ENCODE measurements at places on chromosomes 6 and 20. TPM values are rescaled to one million over a fixed set of nuclear protein-coding genes. Genes with fewer than 3 reads are reported as not detected.
A peak's percentile ranks its signal among the peaks of the same experiment; 100 is the strongest.

DNA sequence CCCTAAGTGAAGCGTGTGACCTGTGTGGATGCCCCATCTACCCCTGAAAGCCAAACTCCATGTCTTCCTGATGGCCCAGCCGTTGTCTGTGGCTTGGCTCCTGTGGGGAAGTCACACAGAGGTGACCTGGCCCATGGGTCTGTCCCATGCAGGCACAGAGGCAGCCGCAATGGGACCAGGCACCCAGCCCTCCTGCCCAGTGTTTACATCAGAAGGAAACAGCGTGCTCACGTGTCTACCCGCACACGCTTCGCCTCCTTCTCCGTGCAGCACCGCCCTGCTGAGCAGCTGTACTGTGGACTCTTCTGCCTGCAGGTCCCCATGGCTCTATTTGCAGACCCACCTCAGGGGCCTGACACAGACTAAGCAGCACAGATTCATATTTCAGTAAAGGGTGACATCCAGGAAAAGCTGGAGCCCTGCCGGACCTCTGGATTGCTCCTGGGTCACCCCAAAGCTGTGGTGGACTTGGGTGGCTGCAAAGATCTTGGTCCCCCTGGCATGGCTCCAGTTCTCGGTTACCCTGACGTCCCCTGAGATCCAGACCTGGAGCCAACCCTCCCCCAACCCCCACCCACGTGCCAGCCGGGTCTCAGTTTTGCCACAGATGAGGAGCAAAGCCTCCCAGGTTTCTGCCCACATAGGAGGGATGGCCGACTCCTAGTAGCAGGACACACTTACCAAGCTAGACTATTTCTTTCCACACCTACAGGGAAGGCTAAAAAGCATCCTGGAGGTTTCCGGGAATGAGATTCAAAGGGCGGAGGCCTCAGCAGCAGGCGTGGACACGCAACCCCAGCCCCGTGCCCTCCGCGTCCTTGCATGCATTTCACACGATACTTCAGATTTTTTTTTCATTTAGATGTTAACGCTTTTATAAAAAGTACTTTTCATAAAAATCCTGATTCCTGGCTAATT is 120.3 kb downstream of the CDH4 start:
- H3K36me3 ChIP-seq, result no peaks in the 10 kb centered on the region
- no peaks in the 10 kb centered on the region for H3K4me1 ChIP-seq
- no peaks in the 10 kb centered on the region for H3K27me3 ChIP-seq
- peak; percentile 84 for DNase-seq
- H3K4me3 ChIP-seq, result no peak overlapping the region

- H3K36me3 ChIP-seq, result no peaks in the 10 kb centered on the region
- peaks cover 7% of the 10 kb centered on the region for H3K4me1 ChIP-seq
- no peak overlapping the region for H3K4me3 ChIP-seq
- H3K27me3 ChIP-seq, result no peaks in the 10 kb centered on the region
- DNase-seq, result no peak
- no peak overlapping the region for H3K27ac ChIP-seq
These were observed 273.0 kb downstream of the CDH4 start for GRCh38 chr20:61524951-61525666.

- H3K4me3 ChIP-seq, result no peak overlapping the region
- no peak overlapping the region for H3K27ac ChIP-seq
- no peak for DNase-seq
- no peaks in the 10 kb centered on the region for H3K36me3 ChIP-seq
- no peaks in the 10 kb centered on the region for H3K4me1 ChIP-seq
These were observed 1343.3 kb upstream of the GJE1 start for GRCh38 chr6:140789466-140789865.

DNA sequence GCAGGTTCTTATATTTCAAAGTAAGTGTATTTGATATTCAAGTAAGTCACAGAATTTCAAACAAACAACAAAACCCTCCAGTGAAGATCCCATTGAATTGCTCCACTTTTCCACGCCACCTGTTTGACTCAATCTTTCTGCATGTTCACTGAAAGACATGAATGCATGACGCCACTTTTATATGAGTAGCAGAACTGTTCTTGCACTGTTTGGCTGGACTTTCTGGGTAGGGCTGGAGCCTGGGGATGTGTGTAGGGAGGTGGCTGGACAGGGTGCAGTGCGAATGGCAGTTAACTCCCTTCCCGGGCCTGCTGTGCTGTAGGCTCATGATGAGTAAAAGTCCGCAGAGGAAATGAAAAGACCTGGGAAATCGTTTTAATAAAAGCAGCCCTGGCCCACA is 39.7 kb downstream of the IL20RA start:
- no peak overlapping the region for H3K4me3 ChIP-seq
- DNase-seq, result no peak
- no peak overlapping the region for H3K27ac ChIP-seq
- H3K4me1 ChIP-seq, result no peaks in the 10 kb centered on the region
- H3K36me3 ChIP-seq, result no peaks in the 10 kb centered on the region

GRCh38 chr20:44287272-44288097 is 23.5 kb downstream of the FITM2 start:
- H3K4me3 ChIP-seq, result no peak overlapping the region
- DNase-seq, result no peak
- no peaks in the 10 kb centered on the region for H3K27me3 ChIP-seq
- H3K4me1 ChIP-seq, result no peaks in the 10 kb centered on the region
- H3K27ac ChIP-seq, result no peak overlapping the region
- no peaks in the 10 kb centered on the region for H3K36me3 ChIP-seq

DNA sequence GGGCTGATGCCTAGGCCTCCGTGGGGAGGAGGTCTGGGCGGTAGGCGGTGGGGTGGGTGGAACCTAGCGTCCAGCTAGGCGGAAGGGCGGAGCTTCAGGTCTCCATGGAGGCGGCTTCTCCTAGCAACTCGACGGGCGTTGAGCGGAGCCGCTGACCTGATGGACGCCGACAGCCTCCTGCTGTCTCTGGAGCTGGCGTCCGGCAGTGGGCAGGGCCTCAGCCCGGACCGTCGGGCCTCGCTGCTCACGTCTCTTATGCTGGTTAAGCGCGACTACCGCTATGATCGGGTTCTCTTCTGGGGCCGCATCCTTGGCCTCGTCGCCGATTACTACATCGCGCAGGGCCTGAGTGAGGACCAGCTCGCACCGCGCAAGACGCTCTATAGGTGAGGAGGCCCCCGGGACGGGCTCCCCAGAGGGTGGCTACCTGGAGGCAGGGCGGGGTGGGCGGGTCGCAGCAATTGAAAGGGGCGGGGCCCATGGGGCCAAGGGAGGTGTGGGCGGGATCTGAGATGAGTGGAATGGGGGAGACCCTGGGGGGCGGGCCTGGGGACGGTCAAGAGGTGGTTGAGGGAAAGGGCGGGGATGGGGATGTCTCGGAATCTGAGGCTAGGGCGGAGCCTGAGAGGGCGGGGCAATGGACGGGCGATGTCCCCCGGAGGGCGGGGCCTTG is at the start of gene RSPH9:
RSPH9 (plus strand) TSS at position 97 of the 673 bp plus-strand sequence; CDS start at position 160, 63 bp downstream.
- H3K27me3 ChIP-seq, result no peaks in the 10 kb centered on the region
- peak within 1 kb of the TSS; percentile 72 for H3K4me3 ChIP-seq
- H3K27ac ChIP-seq, result no peak within 1 kb of the TSS
- H3K36me3 ChIP-seq, result peaks cover 15% of the 10 kb centered on the region

DNA sequence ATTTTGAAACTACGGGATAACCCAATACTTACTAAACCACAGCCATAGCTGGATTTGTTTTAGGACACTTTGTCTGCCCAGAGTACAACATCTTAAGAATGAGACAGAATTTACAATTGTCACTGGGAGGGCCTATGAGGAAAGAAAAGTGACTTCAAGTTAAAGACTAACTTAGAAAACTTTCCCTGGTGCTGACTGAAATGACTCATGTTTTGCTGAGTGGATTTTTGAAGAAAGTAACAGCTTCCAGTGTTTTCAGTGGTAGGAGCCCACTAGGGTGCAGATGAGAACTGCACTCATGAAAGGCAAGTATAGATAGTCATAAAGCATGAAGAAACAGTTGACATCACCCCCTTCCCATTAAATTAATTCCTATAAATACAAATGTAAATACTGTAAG is 988.2 kb upstream of the MAP3K7 start:
- no peak overlapping the region for H3K27ac ChIP-seq
- H3K4me1 ChIP-seq, result no peaks in the 10 kb centered on the region
- no peak for DNase-seq
- no peaks in the 10 kb centered on the region for H3K27me3 ChIP-seq
- H3K36me3 ChIP-seq, result no peaks in the 10 kb centered on the region
- H3K4me3 ChIP-seq, result no peak overlapping the region

DNA sequence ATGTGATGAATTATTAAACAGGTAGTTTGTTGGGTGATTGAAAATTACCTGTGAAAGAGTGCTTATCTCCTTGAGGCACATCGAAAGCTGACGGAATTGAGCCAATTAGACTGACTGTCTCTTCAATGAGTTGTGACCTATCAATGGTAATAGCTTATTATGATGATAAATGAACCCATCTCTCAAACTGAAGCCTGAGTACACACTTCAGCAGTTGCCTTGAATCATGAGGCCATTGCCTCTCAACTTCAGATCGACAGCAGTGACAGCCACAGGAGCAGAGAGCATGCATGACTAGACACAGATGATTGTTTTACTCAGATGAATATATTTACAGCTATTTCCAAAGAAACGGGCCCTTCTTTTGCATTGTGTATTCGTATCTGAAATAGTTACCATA is 323.9 kb downstream of the LAMA2 start:
- no peak for DNase-seq
- H3K27ac ChIP-seq, result no peak overlapping the region
- H3K4me3 ChIP-seq, result no peak overlapping the region
- no peaks in the 10 kb centered on the region for H3K4me1 ChIP-seq

- H3K27me3 ChIP-seq, result no peaks in the 10 kb centered on the region
- no peaks in the 10 kb centered on the region for H3K36me3 ChIP-seq
- peak overlapping the region; percentile 87 for H3K27ac ChIP-seq
- DNase-seq, result peak; percentile 84
These were observed 112.0 kb upstream of the BEND6 start for GRCh38 chr6:56842686-56843475.

- H3K27me3 ChIP-seq, result no peaks in the 10 kb centered on the region
- no peak overlapping the region for H3K4me3 ChIP-seq
These were observed 175.1 kb downstream of the JARID2 start for GRCh38 chr6:15420959-15421438.

DNA sequence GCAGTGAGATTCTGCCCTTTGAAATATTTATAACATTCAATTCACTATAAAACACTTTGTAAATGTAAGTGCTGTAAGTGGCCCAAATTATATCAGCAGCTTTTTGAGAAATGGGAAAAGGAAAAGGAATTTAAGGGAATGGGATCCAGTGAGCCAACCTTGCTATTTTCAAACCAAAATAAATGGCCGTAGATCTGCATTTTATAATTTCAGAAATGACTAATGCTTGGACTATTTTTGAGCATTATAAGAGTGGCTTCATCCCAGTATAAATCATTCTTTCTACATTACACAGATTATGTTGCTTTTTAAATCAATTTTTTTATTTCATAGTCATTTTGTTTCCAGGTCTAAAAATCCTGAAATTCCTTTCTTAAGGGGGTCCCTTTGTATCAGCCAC is 49.2 kb downstream of the ANKRD6 start:
- no peaks in the 10 kb centered on the region for H3K36me3 ChIP-seq
- H3K4me3 ChIP-seq, result no peak overlapping the region
- H3K4me1 ChIP-seq, result peaks cover 18% of the 10 kb centered on the region
- peak overlapping the region; percentile 2 for H3K27ac ChIP-seq

- no peak overlapping the region for H3K4me3 ChIP-seq
- no peaks in the 10 kb centered on the region for H3K27me3 ChIP-seq
These were observed 48.0 kb downstream of the GCLC start for GRCh38 chr6:53496797-53497375.

GRCh38 chr20:19947611-19948264 is 69.4 kb upstream of the NAA20 start:
- H3K4me1 ChIP-seq, result peaks cover 26% of the 10 kb centered on the region
- DNase-seq, result no peak
- no peak overlapping the region for H3K4me3 ChIP-seq
- no peaks in the 10 kb centered on the region for H3K27me3 ChIP-seq
- no peaks in the 10 kb centered on the region for H3K36me3 ChIP-seq
- no peak overlapping the region for H3K27ac ChIP-seq

The PXDC1 gene
- 144 TPM for total RNA-seq

The SIRPG gene
- total RNA-seq, result not detected

The CASS4 gene
- total RNA-seq, result under 0.01 TPM

The MEI4 gene
- not detected for total RNA-seq

The OGFRL1 gene
- 15.9 TPM for total RNA-seq

All from osteoblast (primary cell).